ENCODE measurements at places on chromosomes 2 and 18. TPM values are rescaled to one million over a fixed set of nuclear protein-coding genes. Genes with fewer than 3 reads are reported as not detected.

The CRACDL gene
- under 0.01 TPM for total RNA-seq

The CYRIA gene
- total RNA-seq: under 0.01 TPM

The GALNT14 gene
- 29.8 TPM for total RNA-seq

The UGT1A1 gene
- not detected for total RNA-seq

The UGT1A5 gene
- total RNA-seq: not detected

The NEU2 gene
- not detected for total RNA-seq

The ANKRD62 gene
- under 0.01 TPM for total RNA-seq

The VWA3B gene
- total RNA-seq: not detected

Measured in melanocyte of skin (primary cell).